ENCODE measurements at places on chromosomes 6 and 20.

GRCh38 chr6:127397729-127398630, 54.6 kb upstream of the ECHDC1 start:
- ATAC-seq: no peak

- ATAC-seq: no peak
Measured at GRCh38 chr6:41100871-41101287, 28.1 kb downstream of the NFYA start.

GRCh38 chr20:19137641-19138040, 74.8 kb upstream of the SLC24A3 start:
- no peak for ATAC-seq

DNA sequence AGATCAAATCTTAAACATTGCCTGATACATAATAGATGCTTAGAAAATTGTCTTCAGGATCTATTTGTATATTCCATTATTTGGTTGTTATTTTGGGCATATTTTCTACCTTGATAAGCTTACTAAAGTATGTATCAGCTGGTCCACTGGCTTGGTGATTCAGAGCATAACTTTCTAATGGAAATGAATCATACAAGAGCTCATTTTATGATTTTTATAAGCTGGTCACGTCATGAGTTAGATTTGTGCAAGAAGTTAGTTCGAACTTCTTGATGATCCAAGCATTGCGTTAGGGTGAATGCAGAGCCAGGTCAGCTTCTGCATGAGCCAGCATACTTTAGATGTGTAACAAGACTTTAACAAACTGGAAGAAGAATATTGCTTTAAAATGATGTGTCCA, 144.5 kb upstream of the FLRT3 start:
- no peak for ATAC-seq

GRCh38 chr6:147700436-147701209, 192.1 kb downstream of the SAMD5 start:
- no peak for ATAC-seq

GRCh38 chr6:33908025-33908424, 104.2 kb upstream of the MLN start:
- ATAC-seq: no peak

Measured in gastroesophageal sphincter (tissue), 4 donors.